ENCODE measurements at places on chromosomes 11 and 22.

GRCh38 chr22:19819911-19820879 lies 34.5 kb downstream of the GNB1L start:
- no peak for DNase-seq

DNA sequence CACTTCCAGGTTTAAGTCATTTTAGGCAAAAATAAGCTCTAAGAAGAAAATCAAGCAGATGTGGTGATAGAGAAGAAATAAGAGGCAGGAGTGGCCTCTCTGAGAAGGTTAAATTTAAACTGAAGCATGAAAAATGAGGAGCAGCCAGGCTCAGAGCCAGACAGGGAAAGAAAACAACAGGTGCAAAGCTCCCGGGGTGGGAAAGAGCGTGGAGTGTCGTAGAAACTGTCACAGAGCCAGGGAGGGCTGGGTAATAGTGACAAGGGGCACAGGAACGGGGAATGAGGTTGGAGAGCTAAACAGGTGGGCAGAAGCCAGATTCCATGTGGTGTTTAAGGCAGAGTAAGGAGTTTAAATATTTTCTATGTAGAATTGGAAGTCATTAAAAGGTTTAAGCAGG lies 132.1 kb upstream of the BLID start:
- no peak for DNase-seq

DNA sequence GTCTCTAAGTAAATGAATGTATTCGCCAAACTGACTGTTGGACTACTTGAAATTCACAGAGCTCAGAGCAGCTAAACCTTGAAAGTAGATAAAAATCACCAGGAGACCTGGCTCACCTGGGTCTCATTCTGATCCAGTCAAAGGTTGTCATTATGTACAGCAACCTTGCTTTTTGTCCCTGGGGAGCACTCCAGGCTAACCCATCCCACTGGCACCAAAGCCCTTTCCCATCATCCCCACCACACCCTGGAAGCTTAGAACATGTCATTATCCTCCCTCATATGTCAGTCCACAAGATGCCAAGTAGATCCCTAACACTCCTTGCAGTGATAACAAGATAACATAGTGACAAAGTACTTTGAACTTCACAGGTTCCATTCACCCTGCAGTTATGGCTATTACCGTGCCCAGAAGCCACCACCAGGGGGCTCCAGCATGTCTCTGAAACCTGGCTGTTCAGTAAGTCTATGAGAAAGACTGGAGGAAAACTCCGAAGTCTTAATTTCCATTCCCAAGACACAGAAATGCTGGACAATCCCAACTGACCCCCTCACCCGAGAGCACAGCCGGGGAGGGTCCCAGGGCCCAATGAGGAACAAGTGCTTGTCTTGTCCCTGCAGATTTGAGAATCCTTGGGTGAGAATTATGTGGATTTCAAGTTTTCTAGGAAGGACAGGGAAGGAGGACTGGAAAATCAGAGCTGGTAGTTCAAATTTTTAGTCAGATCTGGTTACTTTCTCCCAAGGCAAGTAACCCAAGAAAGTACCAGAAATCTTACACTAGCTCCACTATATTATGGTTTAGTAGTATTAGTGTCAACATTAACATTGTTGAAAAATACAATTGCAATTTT lies 43.0 kb upstream of the USP47 start:
- peak; percentile 77 for DNase-seq

GRCh38 chr22:11360632-11361031 lies 4167.4 kb upstream of the OR11H1 start:
- DNase-seq = no peak

DNA sequence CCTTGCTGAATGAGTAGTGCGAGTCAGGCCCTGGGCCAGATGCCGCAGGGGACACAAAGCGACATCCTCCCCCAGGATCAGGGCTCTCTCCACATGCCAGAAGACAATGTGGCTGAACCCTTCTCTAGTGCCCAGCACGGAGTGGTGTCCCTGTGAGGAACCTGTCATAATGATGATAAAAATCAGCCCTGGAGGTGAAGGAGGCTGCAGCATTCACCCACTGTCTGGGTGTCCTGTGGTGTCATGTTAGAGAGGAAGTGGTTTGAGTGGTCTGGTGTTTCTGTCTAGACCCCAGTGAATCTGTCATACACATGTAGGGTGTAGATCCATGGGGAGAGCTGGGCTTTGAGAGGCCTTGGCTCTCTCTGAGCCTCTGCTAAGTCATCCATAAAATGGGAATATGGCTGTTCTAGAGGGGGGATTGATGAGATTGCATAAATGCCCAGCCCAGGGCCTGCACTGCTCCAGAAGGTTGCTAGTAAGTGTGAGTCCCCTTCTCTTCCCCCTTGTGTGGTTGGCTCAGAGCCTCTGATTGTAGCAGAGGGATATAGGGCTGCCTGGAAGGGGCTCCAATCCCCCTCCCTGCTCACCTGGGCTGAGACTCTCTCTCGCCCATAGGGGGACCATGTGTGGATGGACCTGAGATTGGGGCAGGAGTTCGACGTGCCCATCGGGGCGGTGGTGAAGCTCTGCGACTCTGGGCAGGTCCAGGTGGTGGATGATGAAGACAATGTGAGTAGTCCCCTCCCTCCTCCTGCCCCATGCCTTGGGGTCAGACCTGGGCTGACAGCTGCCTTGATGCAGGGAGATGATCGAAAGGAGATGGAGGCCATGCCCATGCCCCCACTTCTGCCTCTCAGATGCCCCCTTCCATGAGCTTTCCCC lies 14.3 kb downstream of the MYO7A start:
- DNase-seq = no peak

GRCh38 chr11:47007579-47007978 lies 71.0 kb downstream of the CSTPP1 start:
- DNase-seq = no peak

DNA sequence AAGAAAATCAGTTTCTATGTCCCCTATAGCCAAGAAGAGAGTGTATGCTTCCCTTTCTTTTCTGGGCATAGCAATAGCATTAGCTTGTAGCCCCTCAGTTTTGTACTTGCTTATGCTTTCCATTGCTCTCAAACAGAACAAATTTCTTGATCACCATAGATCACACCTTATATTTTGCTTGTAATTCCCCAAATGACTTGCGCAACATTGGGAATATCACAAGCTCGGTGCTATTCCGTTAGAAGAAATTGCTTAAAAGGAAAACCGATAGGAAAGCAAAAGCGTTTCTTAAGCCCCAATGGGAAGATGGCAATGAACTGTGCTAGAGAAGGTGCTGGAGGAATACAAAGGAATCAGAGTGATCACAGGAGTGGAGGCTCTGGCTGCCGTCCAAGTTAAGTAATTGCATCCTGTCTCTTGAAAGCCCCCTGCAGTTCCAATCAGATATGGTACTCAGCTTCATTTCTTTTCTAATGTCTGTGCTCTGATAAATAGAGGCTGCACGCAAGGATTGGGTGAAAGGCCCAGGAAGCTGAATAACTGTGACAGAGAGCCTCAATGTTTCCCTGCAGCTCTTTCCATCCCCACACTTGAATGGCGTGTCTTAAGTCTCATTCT lies 182.1 kb upstream of the KIRREL3 start:
- DNase-seq = no peak

Data from CD4-positive, alpha-beta T cell (primary cell).